H4 (cell line): ENCODE measurements at places on chromosomes 5 and 9.

- peak; percentile 52 for DNase-seq
Observed at GRCh38 chr9:34547960-34548611, 25.3 kb upstream of the ENHO start.

- DNase-seq = no peak
Observed at GRCh38 chr5:55702598-55703345, 9.4 kb downstream of the SLC38A9 start.

DNA sequence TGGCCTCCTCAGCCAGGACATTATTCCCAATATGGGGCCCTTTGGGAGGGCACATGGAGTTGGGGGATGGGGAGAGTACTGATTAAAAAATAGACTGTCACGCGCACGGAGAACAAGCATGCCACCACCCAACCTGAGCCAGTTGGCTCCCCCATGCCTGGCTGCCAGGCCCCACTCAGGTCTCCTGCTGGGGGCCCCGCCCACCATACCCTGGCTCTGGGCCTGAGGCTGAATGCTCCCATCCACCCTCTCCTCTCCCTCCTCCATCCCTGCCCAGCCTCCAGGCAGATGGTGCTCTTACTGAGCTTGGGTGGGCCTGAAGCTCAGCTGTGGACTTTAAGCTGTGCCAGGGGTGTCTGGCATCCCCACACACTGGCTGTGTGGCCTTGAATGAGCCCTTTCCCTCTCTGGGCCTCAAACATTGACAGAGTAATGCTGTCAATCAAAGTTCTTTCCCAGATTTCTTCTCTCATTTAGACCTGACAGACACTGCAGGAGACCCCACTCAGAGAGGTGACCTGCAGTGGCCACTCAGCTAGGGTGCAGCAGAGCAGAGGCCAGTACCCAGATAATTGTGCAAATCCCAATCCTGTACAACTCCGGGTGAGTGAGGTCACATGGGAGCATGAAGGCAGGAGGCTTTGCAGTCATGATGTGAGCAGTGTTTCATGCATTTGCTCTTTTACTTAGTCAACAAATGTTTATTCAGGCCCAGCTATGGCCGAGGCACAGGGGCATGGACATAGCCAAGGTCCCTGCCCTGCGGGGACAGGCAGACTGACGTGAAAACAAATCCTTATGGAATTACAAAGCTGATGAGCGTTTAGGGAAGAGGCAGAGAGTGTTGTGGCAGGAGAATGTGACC lies 9.8 kb upstream of the SYNPO start:
- no peak for DNase-seq

GRCh38 chr9:115681585-115681984 lies 472.0 kb upstream of the PAPPA start:
- no peak for DNase-seq

- no peak for DNase-seq
Observed at GRCh38 chr5:19782566-19782965, 205.4 kb downstream of the CDH18 start.

DNA sequence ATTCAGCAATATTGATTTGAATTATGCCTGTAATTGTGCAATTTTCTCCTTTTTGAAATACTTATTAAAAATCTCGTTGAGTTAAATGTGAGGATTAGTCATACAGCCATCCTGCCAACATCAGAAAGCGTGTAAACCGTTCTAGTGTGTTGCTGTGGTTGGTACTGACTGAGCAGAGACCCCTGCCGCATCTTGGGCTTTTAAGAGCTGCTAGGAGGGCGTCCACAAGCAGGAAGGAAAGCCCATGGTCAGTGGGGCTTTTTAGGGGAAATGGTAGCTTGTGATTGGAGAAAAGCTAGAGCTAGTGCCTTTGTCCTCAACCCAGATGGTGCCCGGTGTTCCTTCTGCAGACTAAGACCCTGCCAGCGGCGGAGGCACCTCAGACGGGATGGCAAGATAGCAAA lies 1.3 kb downstream of the SDHA start:
- DNase-seq = no peak

- no peak for DNase-seq
Observed at GRCh38 chr9:89428901-89429890, 68.7 kb downstream of the SEMA4D start.

DNA sequence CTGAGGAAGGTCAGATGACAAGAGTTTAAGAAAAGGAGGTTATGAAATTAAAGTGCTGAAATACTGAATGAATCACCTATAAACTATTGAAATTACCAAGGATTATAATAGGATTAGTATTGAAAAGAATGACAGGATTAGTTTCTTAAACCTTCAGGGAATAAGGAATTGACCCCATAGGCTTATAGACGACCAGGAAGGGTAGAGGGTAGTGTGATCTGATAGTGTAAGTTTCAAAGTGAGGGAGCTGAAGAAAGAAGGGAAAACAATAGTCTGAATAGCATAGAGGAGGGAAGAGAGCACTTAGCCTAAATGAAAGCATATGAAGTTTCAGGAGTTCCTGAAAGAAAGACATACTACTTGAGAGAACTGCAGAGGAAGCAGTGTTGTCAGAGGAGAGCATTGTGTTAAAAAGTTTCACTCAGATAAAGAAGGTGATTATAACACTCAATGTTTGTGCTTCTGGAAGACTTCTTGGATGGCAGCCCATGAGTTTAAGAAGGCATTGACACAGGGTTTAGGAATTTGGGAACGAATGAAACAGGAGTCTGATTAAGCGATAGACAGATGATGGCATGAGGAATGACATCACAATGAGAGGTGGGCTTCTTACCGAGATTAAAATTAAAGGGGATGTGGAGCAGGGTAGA lies 557.9 kb upstream of the GRAMD2B start:
- no peak for DNase-seq

- DNase-seq = no peak
Observed at GRCh38 chr5:1699394-1699793, 100.2 kb downstream of the MRPL36 start.

DNA sequence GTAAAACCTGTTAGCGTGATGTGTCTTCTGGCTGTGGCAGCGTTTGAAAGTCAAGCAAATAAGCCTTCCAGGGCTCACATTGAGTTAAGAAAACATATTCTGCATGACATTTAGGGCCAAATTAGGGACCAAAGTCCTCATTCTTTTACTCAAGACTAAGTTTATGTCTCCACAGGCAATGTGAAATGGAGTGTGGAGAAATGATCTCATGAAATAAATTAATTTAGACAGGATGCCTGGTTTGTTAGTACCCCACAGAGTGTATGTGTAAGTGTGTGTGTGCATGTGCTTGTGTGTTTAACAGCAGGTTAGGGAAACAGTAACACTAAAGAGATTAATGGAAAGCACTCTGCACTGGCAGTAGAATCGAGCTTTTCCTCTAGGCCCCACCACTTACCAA lies 82.9 kb upstream of the SNX2 start:
- DNase-seq = no peak

DNA sequence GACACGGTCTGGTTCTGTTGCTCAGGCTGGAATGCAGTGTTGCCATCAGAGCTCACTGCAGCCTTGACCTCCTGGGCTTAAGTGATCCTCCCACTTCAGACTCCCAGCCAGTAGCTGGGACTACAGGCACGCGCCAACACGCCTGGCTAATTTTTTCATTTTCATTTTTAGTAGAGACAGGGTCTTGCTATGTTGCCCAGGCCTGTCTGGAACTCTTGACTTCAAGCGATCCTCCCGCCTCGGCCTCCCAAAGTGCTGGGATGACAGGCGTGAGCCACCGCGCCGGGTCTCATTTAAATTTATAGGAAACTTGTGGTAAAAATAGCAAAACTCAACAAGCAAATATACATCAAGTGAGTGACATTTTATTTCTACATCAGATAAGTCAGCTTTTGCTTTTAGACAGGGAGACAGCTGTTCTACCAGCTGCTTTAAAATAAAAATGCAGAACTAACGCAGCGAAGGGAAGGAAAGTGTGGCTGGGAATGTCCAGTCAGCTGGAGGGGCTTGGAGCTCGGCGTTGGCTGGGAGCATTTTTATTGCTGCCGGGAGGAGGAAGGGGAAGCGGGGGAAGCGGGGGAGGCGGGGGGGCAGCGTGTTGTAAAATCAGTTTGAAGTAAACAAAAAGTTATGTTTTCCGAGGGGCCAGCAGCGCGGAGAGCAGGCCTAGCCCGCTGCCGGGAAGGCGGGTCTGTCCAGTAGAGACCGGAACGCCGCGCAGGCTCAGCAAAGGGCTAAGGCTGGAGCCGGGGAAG lies 707 bp upstream of the ZFYVE16 start:
- DNase-seq = no peak

- DNase-seq = no peak
Observed at GRCh38 chr5:131285703-131286399, 22.0 kb downstream of the CDC42SE2 start.

DNA sequence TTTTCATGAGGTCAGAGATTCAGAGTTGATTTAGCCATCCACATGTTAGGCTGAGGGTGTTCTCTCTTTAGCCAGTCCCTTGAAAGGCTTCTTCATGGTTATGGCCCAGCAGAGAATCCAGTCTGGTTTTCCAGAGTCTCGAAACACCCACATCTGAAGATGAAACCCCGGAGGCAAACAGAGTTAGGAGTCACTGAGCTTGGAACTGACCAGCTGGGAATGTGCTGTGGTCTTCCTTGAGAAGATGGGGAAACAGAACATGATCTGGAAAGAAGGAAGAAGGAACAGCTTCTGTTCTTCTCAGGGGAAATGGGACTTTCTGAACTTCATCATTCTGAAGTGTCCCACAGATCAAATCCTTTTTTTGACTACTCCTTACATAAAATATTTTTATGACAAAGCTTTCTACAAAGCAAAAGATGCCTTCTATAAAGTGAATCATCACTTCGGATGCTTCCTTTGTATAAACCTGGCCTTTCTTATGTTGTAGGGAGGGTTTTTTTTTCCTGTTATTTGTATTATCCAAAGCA lies 45.4 kb downstream of the ZNF618 start:
- no peak for DNase-seq

- no peak for DNase-seq
Observed at GRCh38 chr5:67042176-67043003, 154.2 kb downstream of the CD180 start.

DNA sequence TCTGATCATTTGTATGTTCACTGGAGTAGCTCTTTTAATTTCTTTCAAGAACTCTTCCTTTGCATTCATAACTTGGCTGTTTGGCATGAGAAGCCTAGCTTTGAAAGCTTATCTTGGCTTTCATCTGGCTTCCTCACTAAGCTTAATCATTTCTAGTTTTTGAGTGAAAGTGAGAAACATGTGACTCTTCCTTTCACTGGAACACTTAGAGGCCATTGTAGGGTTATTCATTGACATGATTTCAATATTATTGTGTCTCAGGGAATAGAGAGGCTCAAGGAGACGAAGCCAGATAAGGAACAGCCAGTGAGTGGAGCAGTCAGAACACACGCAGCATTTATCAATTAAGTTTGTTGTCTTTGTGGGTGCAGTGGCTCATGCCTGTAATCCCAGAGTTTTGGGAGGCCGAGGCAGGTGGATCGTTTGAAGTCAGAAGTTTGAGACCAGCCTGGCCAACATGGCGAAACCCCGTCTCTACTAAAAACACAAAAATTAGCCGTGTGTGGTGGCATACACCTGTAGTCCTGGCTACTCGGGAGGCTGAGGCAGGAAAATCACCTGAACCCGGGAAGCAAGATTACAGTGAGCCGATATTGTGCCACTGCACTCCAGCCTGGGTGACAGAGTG lies 98.3 kb downstream of the UGCG start:
- no peak for DNase-seq
